ENCODE measurements at places on chromosomes 2 and 18.

- peak; percentile 91 for DNase-seq
Observed at GRCh38 chr2:234203135-234203984, 152.9 kb downstream of the SPP2 start.

GRCh38 chr2:211881449-211881848 is 657.2 kb downstream of the ERBB4 start:
- DNase-seq: no peak

- DNase-seq: no peak
Observed at GRCh38 chr2:78870343-78870967, 155.0 kb upstream of the REG3G start.

DNA sequence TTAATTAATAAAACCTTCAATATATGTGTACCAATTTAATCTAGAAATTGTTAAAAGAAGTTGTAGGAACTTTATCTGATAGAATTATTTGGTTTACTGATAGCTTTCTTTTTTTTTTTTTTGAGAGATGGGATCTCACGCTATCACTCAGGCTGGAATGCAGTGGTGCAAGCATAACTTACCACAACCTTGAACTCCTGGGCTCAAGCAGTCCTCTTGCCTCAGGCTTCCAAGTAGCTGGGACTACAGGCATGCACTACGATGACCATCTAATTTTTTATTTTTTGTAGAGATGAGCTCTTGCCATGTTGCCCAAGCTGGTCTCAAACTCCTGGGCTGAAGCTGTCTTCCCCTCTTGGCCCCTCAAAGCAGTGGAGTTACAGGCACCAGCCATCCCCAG is 66.8 kb downstream of the CCDC138 start:
- no peak for DNase-seq

- DNase-seq: no peak
Observed at GRCh38 chr2:10584242-10584753, 105.5 kb downstream of the NOL10 start.

- DNase-seq: no peak
Observed at GRCh38 chr2:145015561-145015960, 495.6 kb upstream of the ZEB2 start.

GRCh38 chr2:145927131-145927950 is 1407.4 kb upstream of the ZEB2 start:
- DNase-seq: no peak

DNA sequence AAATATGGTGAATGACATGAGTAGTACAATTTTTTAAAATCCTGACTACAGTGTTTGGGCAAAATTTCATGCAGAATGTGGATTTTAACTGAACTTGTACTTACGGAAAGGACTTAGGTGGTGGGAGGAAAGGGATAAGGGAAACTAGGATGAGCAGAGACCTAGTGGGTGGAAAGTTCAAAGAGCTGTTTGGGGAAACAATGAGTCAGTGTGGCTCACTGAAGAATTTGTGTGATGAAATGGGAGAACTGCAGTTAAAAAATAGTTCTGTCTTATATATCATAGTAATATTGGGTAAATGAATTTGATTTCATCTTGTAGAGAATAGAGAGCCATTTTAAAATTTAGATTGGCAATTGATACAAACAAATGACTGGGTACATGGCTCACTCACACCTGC is 220.1 kb upstream of the CTAGE1 start:
- DNase-seq: no peak

- no peak for DNase-seq
Observed at GRCh38 chr2:25324905-25325592, 16.7 kb downstream of the DNMT3A start.

Data from pulmonary artery endothelial cell (primary cell).